ENCODE measurements at places on chromosomes 11 and 22. TPM values are rescaled to one million over a fixed set of nuclear protein-coding genes. Genes with fewer than 3 reads are reported as not detected.
A peak's percentile ranks its signal among the peaks of the same experiment; 100 is the strongest.

- H3K4me3 ChIP-seq: no peak overlapping the region
- H3K4me1 ChIP-seq: peaks cover 10% of the 10 kb centered on the region
- no peaks in the 10 kb centered on the region for H3K36me3 ChIP-seq
- no peak for DNase-seq
- no peak overlapping the region for H3K27ac ChIP-seq
Measured at GRCh38 chr11:102437727-102438126, 14.8 kb downstream of the TMEM123 start.

DNA sequence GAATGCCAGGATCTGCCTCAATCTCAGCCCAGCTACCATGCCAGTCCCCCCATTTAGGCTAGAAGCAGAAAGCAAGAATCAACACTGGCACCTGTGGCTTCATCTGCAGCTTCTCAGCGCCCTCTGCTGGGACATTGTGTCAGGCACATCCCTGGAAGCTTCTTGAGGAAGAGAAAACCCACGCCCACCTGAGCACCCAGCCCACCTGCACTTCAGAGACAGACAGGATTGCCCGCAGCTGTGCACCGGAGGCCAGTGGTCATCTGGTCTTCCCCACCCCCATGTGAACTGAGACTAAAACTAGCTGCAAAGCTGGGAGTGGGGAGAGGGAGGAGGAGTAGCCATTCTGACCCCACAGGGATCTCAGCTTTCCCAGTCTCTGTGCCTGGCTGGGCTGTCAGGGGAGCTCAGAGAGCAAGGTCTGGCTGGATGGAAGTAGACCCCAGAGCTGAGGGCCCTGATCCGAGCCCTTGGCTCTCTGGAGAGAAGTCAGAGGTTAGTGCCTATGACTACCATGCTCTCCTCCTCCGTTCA lies 66.8 kb downstream of the FEZ1 start:
- no peak overlapping the region for H3K27ac ChIP-seq
- H3K36me3 ChIP-seq: no peaks in the 10 kb centered on the region
- no peaks in the 10 kb centered on the region for H3K4me1 ChIP-seq

DNA sequence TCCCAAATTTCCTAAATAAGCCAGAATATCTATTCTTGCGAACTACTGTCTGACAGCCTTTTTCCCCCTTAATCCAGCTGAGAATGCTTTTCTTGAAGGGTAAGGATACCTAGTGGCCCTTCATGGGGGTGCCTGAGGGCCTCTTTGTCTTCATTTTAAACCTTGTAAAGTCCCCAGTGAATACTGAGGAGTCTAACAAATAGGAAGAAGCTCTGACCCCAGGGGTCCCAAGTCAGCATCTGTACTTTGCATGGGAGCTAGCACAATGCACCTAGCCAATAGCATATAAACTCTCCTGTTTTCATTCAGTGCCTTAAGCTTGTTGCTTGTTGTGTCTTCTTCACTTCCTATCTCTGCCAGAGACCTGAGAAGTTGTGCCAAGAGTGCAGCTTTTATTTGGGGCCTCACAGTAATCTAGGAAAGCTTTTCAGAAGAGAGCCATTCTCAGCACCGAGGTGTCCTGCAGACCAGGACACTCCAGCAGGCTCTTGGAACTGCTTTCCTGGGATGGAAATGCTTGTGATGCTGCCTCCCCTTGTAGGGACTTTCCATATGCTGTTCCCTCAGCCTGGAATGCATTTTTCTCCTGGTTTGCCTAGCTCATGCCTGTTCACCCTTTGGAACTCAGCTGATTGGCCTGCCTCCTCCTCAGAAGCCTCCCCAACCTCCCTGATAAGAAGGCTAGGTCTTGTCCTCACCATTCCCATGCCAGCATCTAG lies 37.2 kb downstream of the BMAL1 start:
- peaks cover 63% of the 10 kb centered on the region for H3K36me3 ChIP-seq
- no peak overlapping the region for H3K4me3 ChIP-seq
- H3K4me1 ChIP-seq: peaks cover 4% of the 10 kb centered on the region
- no peak for DNase-seq
- H3K27me3 ChIP-seq: no peaks in the 10 kb centered on the region

DNA sequence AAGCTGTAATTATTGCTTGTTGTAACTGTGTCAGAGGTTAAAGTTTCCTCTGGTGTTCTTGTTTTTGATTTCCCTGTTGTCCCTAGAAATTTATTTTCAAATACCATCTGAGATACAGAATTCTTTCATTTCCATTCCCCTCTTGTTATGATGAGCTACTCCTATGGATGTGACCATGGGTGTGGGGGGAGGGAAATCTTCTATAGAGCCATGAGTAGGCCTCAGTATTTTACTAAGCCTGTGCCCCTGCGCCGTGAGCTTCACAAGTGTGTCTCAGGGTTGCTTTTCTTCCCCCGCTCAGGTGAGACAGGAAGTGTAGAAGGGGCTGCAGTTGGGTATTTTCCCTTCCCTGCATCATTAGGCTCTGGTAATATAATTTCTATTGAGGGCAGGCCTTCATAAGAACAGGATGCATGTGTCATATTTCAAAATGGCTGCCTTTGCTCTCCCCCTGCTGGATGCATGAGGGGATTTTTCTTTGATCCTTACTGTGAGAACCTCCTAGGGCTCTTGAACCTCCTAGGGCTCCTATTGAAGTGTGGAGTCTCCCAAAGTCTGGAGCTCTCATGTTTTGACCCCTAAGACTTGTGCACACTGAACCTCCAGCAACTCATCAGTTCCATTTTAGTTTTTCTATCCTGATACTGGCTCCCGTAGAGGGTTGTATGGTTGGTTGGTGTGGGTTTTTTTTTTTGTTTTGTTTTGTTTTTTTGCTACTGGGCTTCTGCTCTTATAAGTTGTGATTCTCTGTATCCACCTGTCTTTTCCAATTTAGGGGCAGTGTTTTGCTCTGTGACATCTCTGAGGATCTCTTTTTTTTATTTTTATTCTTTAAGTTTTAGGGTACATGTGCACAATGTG lies 658.2 kb downstream of the NTM start:
- no peak overlapping the region for H3K4me3 ChIP-seq
- H3K36me3 ChIP-seq: no peaks in the 10 kb centered on the region
- no peak overlapping the region for H3K27ac ChIP-seq
- H3K27me3 ChIP-seq: no peaks in the 10 kb centered on the region
- H3K4me1 ChIP-seq: no peaks in the 10 kb centered on the region

MMP11 gene
- polyA plus RNA-seq: not detected

MAPK8IP2 gene
- polyA plus RNA-seq: 0.25 TPM

DNA sequence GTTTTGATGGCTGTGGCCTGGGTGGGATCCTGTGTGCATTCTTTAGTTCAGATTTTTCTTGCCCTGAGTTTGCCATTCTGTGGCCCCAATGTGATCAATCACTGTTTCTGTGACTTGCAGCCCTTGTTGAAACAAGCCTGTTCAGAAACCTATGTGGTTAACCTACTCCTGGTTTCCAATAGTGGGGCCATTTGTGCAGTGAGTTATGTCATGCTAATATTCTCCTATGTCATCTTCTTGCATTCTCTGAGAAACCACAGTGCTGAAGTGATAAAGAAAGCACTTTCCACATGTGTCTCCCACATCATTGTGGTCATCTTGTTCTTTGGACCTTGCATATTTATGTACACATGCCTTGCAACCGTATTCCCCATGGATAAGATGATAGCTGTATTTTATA lies 620 bp downstream of the OR4C16 start:
- no peak overlapping the region for H3K27ac ChIP-seq
- no peaks in the 10 kb centered on the region for H3K27me3 ChIP-seq
- DNase-seq: no peak

GRCh38 chr11:79039122-79039521 lies 401.7 kb downstream of the TENM4 start:
- H3K4me3 ChIP-seq: no peak overlapping the region
- H3K27ac ChIP-seq: no peak overlapping the region
- H3K36me3 ChIP-seq: no peaks in the 10 kb centered on the region
- H3K4me1 ChIP-seq: no peaks in the 10 kb centered on the region
- H3K27me3 ChIP-seq: peaks cover 26% of the 10 kb centered on the region

NELL1 gene
- polyA plus RNA-seq: not detected

TMEM218 gene
- polyA plus RNA-seq: 40.3 TPM

DMC1 gene
- not detected for polyA plus RNA-seq

OR10D3 gene
- polyA plus RNA-seq: not detected

DNA sequence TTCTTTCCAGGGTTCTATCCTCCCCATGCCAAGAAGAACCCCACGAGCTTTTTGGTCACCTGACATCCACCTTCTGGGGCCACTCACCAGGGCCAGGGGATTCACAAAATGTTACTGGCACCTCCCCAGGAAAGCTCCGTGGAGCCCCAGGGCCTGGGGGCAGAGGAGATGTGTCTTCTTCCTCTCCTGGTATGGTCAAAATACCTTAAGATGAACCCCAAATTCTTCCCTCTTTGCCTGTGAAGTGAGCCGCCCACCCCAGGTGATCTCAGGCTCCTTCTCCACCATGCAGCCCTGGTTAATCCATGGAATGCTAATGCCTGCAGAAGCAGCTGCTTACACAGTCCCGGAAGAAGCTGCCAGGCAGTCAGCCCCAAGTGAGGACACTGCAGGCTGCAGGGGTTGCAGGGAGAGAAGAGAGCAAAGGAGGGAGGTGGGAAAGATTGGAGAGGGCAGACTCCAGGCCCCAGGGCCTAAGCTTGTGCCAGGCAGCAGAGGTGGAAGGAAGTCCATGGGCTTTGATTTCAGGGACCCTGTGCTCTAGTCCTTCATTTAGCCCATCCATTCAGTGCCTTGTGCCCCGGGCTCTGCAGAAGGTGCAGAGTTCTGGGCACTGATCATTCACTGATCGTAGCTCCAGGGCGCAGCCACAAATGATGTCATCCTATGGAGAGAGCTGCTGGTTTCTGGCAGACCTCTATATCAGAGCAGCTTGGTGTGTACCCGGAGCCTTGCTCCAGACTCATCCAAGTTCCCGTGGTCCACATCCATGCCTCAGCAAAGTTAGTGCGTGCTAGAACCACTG lies 127.9 kb upstream of the NECTIN1 start:
- no peak overlapping the region for H3K27ac ChIP-seq
- H3K4me1 ChIP-seq: no peaks in the 10 kb centered on the region
- H3K36me3 ChIP-seq: no peaks in the 10 kb centered on the region
- H3K4me3 ChIP-seq: no peak overlapping the region
- H3K27me3 ChIP-seq: no peaks in the 10 kb centered on the region
- DNase-seq: no peak

MYEOV gene
- polyA plus RNA-seq: 0.03 TPM

- H3K4me1 ChIP-seq: no peaks in the 10 kb centered on the region
- no peak for DNase-seq
- no peak overlapping the region for H3K27ac ChIP-seq
- no peaks in the 10 kb centered on the region for H3K27me3 ChIP-seq
- no peaks in the 10 kb centered on the region for H3K36me3 ChIP-seq
Measured at GRCh38 chr11:90722552-90723190, 499.8 kb upstream of the CHORDC1 start.

- peaks cover 85% of the 10 kb centered on the region for H3K4me1 ChIP-seq
- H3K36me3 ChIP-seq: no peaks in the 10 kb centered on the region
- no peaks in the 10 kb centered on the region for H3K27me3 ChIP-seq
- H3K4me3 ChIP-seq: peak overlapping the region; percentile 24
- peak overlapping the region; percentile 56 for H3K27ac ChIP-seq
Measured at GRCh38 chr11:48005136-48005535, 24.8 kb downstream of the PTPRJ start.

DNA sequence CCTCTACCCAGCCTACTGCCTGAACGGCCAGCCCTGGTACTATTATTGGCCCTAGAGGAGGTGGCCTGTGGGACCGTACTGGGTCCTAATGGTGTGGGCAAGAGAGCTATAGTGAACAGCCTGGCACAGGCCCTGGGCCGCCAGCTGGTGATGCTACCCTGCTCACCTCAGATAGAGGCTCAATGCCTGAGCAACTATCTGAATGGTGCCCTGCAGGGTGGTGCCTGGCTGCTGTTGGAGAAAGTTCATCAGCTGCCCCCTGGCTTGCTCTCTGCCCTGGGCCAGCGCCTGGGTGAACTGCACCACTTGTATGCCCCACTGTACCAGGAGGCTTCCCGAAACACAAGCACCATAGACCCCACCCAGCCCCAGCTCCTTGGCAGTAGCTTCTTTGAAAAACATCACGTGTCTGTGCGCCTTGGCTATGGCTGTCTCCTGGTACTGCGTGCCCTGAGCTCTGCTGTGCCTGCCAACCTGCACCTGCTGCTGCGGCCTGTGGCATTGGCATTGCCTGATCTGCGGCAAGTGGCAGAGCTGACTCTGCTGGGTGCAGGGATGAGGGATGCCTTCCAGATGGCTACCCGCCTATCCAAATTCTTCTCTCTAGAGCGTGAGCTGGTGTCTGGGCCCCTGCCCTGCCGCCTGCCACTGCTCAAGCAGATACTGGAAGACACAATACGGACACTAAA lies 49.0 kb downstream of the DNHD1 start:
- no peak overlapping the region for H3K27ac ChIP-seq
- DNase-seq: no peak
- H3K4me1 ChIP-seq: no peaks in the 10 kb centered on the region
- no peaks in the 10 kb centered on the region for H3K27me3 ChIP-seq
- H3K4me3 ChIP-seq: no peak overlapping the region
- H3K36me3 ChIP-seq: no peaks in the 10 kb centered on the region

OR4D11 gene
- polyA plus RNA-seq: not detected

PATZ1 gene
- polyA plus RNA-seq: 2.0 TPM

TRIM51 gene
- polyA plus RNA-seq: not detected

DNA sequence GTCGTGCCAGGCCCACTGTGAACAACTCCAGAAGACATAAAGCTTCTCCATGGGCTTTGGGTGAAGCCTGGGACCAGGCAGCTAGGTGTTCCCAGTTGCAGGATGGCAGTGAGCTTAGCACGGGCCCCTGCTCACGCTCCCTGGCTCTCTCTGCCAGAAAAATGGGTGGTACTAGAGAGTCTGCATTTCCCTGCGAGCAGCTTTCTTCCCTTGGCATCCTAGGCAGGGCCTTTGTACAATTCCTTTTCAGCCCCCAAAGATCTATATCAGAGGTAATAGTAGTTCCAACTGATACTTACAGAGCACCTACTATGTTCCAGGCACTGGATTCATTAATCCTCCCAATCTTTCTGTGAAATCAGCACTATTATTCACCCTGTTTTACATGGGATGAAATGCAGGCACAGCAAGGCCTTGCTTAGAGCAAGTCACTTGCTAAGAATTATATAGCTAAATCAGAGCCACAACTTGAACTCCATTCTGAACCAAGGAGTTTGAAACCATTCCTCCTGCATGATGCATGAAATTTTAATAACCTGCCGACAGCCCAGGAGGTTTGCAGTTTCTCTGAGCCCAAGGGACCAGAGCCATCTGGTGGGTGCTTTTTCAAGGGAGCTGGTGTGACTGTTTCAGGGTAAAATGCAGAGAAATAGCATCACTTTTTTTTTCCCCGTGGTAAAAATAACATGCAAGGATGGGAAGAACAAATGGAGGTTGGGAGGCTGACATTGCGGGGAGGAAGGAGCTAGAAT lies 22.7 kb downstream of the NAV2 start:
- H3K4me3 ChIP-seq: no peak overlapping the region
- no peaks in the 10 kb centered on the region for H3K36me3 ChIP-seq
- DNase-seq: no peak
- H3K4me1 ChIP-seq: no peaks in the 10 kb centered on the region

- H3K4me3 ChIP-seq: no peak overlapping the region
- H3K4me1 ChIP-seq: no peaks in the 10 kb centered on the region
- H3K27ac ChIP-seq: no peak overlapping the region
- H3K27me3 ChIP-seq: no peaks in the 10 kb centered on the region
- no peaks in the 10 kb centered on the region for H3K36me3 ChIP-seq
Measured at GRCh38 chr11:36077368-36077767, 133.5 kb downstream of the LDLRAD3 start.

GPHA2 gene
- polyA plus RNA-seq: not detected

IL17REL gene
- polyA plus RNA-seq: not detected

Measured in CD14-positive monocyte (primary cell).